Activated CD4-positive, alpha-beta T cell treated with anti-CD3 and anti-CD28 coated beads, Interleukin-10, Interleukin-2, amounts not matched to agents 100 ng/mL and 50 ng/mL, durations not matched to agents 16 hours and 8 hours (primary cell): ENCODE measurements at places on chromosomes 4 and X.

DNA sequence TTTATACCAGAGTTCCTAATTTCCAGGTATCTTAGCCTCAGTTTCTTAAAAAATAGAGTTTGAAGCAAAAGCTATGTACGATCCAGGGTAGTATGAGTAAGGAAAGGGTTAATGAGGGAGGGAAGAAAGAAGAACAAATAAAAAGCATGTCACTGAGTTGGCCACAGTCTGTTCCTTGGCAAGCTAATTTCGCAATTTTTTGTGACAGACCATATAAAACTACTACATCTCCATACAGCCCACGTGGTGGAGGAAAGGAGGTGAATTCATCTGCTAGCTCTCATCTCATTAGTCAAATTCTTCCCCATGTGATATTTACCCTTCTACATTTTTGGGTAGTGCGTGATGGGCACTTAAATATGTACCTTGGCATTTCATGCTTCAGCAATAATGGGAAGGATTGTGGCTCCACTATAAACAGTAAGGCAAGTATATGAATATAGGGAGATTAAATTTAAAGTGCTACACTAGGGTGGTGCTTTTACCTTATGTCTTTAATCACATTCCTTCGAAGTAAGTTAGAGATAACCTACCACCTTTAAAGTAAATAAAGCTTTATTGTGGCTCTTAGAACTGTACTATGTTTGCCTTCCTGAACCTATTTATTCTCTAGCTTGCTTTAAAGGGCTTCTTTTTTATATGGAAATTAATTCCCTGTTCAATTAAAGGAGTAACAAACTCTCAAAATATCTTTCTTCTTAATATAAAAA is 102.1 kb upstream of the VAMP7 start:
- DNase-seq, result no peak

GRCh38 chr4:153365003-153365402 is 20.5 kb downstream of the MND1 start:
- no peak for DNase-seq

- no peak for DNase-seq
Measured at GRCh38 chrX:108131471-108131870, 39.9 kb downstream of the ATG4A start.

- DNase-seq, result peak; percentile 4
Measured at GRCh38 chr4:123776267-123776666, 379.7 kb downstream of the SPRY1 start.

DNA sequence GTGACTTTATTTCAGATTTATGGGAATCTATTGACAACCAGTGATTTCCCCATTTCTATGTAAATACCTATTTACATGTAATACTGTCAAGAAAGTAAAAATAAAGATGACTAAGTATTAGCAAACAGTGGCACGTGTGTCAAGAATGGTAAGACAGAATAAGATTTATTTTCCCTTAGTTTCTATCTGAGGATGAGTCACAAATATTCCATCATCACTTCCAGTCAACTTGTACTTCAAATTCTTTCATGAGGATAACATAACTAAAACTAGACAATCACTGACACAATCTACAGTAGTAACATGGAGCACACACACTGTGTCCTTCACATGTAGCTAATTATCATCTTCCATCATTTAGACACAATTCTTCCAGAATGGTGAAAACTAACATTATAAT is 625.3 kb upstream of the PCDH7 start:
- no peak for DNase-seq

- DNase-seq, result no peak
Measured at GRCh38 chr4:129248621-129249020, 152.7 kb downstream of the C4orf33 start.

- no peak for DNase-seq
Measured at GRCh38 chrX:72663737-72664136, 50.4 kb downstream of the PHKA1 start.

- no peak for DNase-seq
Measured at GRCh38 chrX:79466636-79467035, 99.5 kb upstream of the ITM2A start.

- DNase-seq, result peak; percentile 9
Measured at GRCh38 chr4:174214101-174214878, 69.2 kb downstream of the FBXO8 start.

- peak; percentile 6 for DNase-seq
Measured at GRCh38 chr4:3766036-3766784, at the start of gene ADRA2C. Gene ADRA2C (plus strand): TSS chr4:3766385. CDS start chr4:3766607, 222 bp downstream.

- DNase-seq, result no peak
Measured at GRCh38 chr4:107379054-107379869, 340.8 kb downstream of the PAPSS1 start.

DNA sequence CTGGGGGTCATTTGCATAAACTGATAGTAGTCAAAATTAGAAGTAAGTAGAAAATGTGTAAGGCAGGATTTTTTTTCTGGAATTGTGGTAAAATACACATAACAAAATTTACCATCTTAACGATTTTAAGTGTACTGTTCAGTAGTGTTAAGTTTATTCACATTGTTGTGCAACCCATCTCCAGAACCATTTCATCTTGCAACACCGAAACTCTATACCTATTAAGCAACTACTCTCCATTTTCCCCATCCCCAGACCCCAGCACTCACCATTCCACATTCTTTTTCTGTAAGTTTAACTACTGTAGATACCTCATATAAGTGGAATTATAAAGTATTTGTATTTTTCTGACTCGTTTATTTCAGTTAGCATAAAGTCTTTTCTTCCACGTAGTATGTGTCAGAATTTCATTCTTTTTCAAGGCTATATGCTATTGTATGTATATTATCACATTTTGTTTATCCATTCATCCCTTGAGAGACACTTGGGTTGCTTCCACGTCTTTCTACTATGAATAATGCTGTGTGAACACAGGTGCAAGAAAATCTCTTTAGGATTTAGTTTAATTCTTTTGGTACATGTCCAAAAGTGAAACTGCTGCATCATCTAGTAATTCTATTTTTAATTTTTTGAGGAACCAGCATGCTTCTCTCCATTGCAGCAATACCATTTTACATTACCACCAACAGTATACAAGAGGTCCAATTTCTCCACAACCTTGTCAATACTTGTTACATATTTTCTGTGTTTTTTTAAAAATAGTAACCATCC is 39.1 kb upstream of the NSUN7 start:
- DNase-seq, result no peak
